Activated naive CD4-positive, alpha-beta T cell treated with anti-CD3 and anti-CD28 coated beads, Interleukin-2, amount 10 ng/mL, durations not matched to agents 7 days and 5 days (primary cell): ENCODE measurements at places on chromosomes 11 and 22.

DNA sequence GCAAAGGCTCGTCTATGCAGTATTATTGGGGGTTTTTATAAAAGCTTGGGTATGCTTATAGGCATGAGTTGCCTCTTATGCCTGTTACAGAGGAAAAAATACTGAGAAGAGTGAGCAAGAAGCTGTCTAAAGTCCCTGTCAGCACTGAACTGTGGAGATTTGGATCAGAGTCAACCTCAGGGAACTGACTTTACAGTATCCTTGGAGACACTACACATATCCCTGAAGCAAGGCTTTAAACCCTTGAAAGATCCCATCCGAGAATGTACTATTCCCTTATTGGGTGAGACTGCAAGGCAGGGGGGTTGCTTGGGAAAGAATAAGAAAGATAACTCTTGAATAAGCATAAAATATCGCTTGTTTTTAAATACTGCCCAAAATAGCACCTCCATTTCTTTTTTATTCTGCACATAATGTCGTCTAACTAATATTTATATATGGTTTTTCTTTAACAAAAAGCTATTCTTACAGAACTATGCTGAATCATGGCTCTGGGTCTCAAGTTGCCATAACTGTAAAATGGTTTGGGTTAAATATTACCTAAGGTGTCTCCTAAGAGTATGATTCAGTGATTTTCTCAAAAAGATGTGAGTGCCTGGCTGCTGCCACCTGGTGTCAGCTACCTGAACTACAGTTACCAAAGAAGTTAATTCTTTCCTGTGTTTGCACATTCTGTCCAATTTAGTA lies 1062.8 kb downstream of the DLG2 start:
- H3K27me3 ChIP-seq = no peaks in the 10 kb centered on the region
- peak; percentile 29 for DNase-seq
- no peak overlapping the region for H3K4me3 ChIP-seq
- H3K27ac ChIP-seq = no peak overlapping the region

DNA sequence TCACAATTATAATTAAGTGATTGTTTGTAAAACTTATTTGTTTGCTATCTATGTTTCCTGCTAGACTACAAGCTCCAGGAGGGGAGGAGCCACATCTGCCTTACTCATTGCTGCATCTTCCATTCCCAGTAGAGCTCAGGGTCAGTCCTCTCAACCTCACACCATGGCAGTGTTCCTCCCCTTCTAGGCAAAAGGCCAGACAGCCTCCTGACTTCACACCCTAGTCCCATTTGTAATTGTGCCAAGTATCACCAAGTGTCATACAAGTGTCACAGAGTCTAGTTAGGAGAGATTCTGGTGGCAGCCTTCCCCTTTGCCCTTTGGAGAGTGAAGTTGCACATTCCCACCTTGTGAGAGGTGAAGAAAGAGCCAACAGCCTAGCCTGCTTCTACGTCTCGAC lies 490.4 kb downstream of the INSC start:
- no peak for DNase-seq
- H3K4me3 ChIP-seq = no peak overlapping the region
- H3K27me3 ChIP-seq = no peaks in the 10 kb centered on the region
- no peaks in the 10 kb centered on the region for H3K4me1 ChIP-seq

GRCh38 chr11:111531687-111532364 lies 8.7 kb upstream of the LAYN start:
- no peaks in the 10 kb centered on the region for H3K36me3 ChIP-seq
- peaks cover 7% of the 10 kb centered on the region for H3K27me3 ChIP-seq
- no peak overlapping the region for H3K4me3 ChIP-seq
- peak; percentile 47 for DNase-seq
- H3K4me1 ChIP-seq = peaks cover 19% of the 10 kb centered on the region

GRCh38 chr22:43945632-43946383 lies 9.4 kb upstream of the SAMM50 start:
- H3K4me1 ChIP-seq = no peaks in the 10 kb centered on the region
- DNase-seq = peak; percentile 83
- no peak overlapping the region for H3K4me3 ChIP-seq

- H3K27ac ChIP-seq = no peak overlapping the region
- H3K4me1 ChIP-seq = peaks cover 6% of the 10 kb centered on the region
- no peaks in the 10 kb centered on the region for H3K36me3 ChIP-seq
- no peak overlapping the region for H3K4me3 ChIP-seq
- H3K27me3 ChIP-seq = peaks cover 19% of the 10 kb centered on the region
- DNase-seq = no peak
These were observed 36.6 kb upstream of the NNMT start for GRCh38 chr11:114259551-114259983.

GRCh38 chr11:130601141-130601540 lies 152.7 kb downstream of the ADAMTS15 start:
- H3K27me3 ChIP-seq = no peaks in the 10 kb centered on the region
- H3K27ac ChIP-seq = no peak overlapping the region
- no peak for DNase-seq
- no peaks in the 10 kb centered on the region for H3K4me1 ChIP-seq
- H3K36me3 ChIP-seq = no peaks in the 10 kb centered on the region

GRCh38 chr11:36187622-36188021 lies 101.6 kb downstream of the COMMD9 start:
- no peak overlapping the region for H3K4me3 ChIP-seq
- no peak overlapping the region for H3K27ac ChIP-seq
- no peaks in the 10 kb centered on the region for H3K36me3 ChIP-seq

- no peak overlapping the region for H3K27ac ChIP-seq
- no peaks in the 10 kb centered on the region for H3K4me1 ChIP-seq
- H3K27me3 ChIP-seq = no peaks in the 10 kb centered on the region
- H3K36me3 ChIP-seq = no peaks in the 10 kb centered on the region
- DNase-seq = no peak
These were observed 616.6 kb downstream of the LRRC4C start for GRCh38 chr11:40842750-40843339.

GRCh38 chr22:30424534-30425326 lies 838 bp upstream of the MTFP1 start:
- peak overlapping the region; percentile 98 for H3K27ac ChIP-seq
- H3K36me3 ChIP-seq = peaks cover 54% of the 10 kb centered on the region
- H3K27me3 ChIP-seq = no peaks in the 10 kb centered on the region
- peaks cover 64% of the 10 kb centered on the region for H3K4me1 ChIP-seq

GRCh38 chr22:49632199-49633009 lies 195.3 kb downstream of the BRD1 start:
- DNase-seq = no peak
- H3K27ac ChIP-seq = no peak overlapping the region
- H3K4me3 ChIP-seq = no peak overlapping the region

GRCh38 chr11:134665188-134665535 lies 253.1 kb upstream of the B3GAT1 start:
- peaks cover 11% of the 10 kb centered on the region for H3K27me3 ChIP-seq
- DNase-seq = no peak
- no peak overlapping the region for H3K4me3 ChIP-seq
- no peaks in the 10 kb centered on the region for H3K4me1 ChIP-seq
- H3K27ac ChIP-seq = no peak overlapping the region
- H3K36me3 ChIP-seq = no peaks in the 10 kb centered on the region

GRCh38 chr11:83676056-83676601 lies 390.0 kb upstream of the CCDC90B start:
- no peak overlapping the region for H3K27ac ChIP-seq
- no peak overlapping the region for H3K4me3 ChIP-seq
- H3K4me1 ChIP-seq = no peaks in the 10 kb centered on the region
- H3K27me3 ChIP-seq = no peaks in the 10 kb centered on the region
- DNase-seq = no peak

DNA sequence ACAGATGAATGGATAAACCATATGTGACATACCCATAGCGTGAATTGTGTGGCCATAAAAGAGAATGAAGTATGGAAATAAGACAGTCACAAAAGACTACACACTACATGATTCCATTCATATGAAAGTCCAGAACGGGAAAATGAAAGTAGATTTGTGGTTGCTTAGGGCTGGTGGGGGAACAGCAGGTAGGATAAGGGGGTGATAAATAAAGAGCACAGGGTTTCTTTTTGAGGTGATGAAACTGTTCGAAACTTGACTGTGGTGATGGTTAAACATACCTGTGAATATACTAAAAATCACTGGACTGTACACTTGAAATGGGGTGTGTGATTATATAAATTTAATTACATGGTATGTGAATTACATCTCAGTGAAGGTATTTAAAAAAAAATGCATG lies 16.9 kb downstream of the TMEM123 start:
- H3K27me3 ChIP-seq = no peaks in the 10 kb centered on the region
- peak overlapping the region; percentile 68 for H3K27ac ChIP-seq
- no peak overlapping the region for H3K4me3 ChIP-seq
- H3K36me3 ChIP-seq = peaks cover 89% of the 10 kb centered on the region
- H3K4me1 ChIP-seq = peaks cover 66% of the 10 kb centered on the region

GRCh38 chr22:47045691-47046410 lies 283.4 kb downstream of the TBC1D22A start:
- H3K36me3 ChIP-seq = no peaks in the 10 kb centered on the region
- no peak for DNase-seq
- no peak overlapping the region for H3K27ac ChIP-seq
- peaks cover 10% of the 10 kb centered on the region for H3K4me1 ChIP-seq
- no peak overlapping the region for H3K4me3 ChIP-seq
- no peaks in the 10 kb centered on the region for H3K27me3 ChIP-seq

- no peak for DNase-seq
- no peak overlapping the region for H3K27ac ChIP-seq
- H3K4me1 ChIP-seq = no peaks in the 10 kb centered on the region
- no peak overlapping the region for H3K4me3 ChIP-seq
These were observed 150.2 kb upstream of the ARHGAP20 start for GRCh38 chr11:110862407-110862806.

DNA sequence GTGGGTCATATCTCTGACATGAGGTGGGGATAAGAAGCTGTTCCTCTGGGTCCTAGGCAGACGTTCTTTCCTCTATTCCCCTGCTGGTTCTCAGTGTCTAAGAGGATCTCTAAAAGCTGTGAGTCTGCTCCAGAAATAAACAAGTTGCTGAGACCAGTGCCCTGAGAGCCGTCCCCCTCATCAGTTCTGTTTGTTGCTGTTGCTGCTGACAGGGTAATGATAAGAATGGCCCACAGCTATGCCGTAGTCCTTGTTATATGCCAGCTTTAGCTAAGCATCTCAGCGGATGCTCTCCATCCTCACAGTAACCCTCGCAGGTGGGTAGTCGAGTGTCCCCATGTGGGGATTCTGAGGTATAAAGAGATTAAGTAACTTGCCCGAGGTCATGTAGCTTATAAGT lies 23.5 kb upstream of the ST14 start:
- no peaks in the 10 kb centered on the region for H3K27me3 ChIP-seq
- no peak overlapping the region for H3K4me3 ChIP-seq
- DNase-seq = no peak
- no peaks in the 10 kb centered on the region for H3K36me3 ChIP-seq

DNA sequence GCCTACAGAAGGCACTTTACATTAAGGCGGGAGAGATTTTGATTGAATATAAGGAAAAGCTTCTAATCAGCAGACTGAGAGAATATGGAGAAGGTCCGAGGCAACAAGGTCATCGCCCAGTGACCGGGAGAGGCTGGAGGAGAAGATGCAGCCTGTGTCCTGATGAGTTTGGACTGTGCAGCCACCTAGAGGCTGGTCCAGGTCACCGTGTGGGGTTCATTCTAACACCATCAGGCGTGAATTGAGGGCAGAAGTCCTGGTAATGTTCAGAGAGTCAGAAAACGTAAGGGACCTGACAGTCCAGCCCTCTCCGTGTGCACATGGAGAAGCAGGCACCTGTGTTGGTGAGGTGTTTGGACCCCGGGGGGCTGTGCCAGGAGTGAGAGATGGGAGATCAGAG lies 102.7 kb downstream of the FEZ1 start:
- H3K27me3 ChIP-seq = peaks cover 22% of the 10 kb centered on the region
- no peak overlapping the region for H3K27ac ChIP-seq
- no peak overlapping the region for H3K4me3 ChIP-seq
- H3K36me3 ChIP-seq = no peaks in the 10 kb centered on the region
